CD4-positive, alpha-beta T cell treated with Interleukin-21 for 1 hour (primary cell): ENCODE measurements at places on chromosomes 4 and X.
A peak's percentile ranks its signal among the peaks of the same experiment; 100 is the strongest.

DNA sequence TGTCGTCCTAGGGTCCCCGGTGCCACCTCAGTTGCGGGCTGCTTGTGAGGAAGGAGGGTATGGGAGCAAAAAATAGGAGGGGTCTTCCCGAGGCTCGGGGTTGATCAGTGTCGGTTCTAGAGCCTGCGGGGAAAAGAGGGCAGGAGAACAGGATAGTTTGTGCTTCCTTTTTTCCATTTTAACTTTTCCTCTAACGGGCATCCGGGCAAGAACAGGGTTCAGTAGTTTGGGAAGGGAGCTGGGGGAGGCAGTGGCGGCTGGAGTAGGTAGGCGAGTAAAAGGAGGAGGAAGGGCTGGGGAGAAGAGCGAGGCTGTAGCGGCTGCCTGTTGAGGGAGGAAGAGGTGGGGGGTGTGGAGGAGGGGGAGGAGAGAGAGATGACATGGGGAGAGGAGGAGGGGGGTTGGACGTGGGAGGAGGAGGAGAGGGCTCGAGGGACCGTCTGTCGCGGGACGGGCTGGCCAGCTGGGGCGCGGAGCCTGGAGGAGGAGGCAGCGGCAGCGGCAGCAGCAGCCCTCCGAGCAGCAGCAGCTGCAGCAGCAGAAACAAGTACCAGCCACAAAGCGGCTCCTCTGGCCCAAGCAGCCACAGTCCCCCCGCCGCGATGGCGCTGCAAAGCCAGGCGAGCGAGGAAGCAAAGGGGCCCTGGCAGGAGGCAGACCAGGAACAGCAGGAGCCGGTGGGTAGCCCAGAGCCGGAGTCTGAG, at the start of gene SLC16A2:
SLC16A2 (plus strand) TSS at position 458 of the 704 bp plus-strand sequence; CDS start at position 603, 145 bp downstream.
- DNase-seq: peak; percentile 16

- no peak for DNase-seq
These were observed 154.1 kb downstream of the BANK1 start for GRCh38 chr4:101944649-101945048.

DNA sequence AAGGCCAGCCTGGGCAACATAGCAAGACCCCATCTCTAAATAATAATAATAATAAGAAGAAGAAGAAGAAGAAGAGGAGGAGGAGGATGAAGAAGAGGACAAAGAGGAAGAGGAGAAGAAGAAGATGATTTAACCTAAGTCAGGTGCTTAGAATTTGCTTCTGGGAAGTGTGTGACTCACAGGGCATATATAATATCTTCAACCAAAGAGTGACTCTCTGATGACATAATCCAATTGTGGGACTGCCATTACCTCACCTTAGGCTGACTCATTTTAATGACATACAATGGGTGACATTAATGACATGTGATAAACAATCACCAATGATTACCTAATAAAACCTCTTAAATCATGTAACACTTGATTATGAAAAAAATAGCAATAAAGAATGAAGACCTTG, 32.7 kb upstream of the MBTPS2 start:
- no peak for DNase-seq

- peak; percentile 1 for DNase-seq
These were observed 435.7 kb upstream of the FMR1 start for GRCh38 chrX:147476008-147476407.

GRCh38 chr4:142407596-142407995, 438.5 kb downstream of the INPP4B start:
- DNase-seq: no peak

DNA sequence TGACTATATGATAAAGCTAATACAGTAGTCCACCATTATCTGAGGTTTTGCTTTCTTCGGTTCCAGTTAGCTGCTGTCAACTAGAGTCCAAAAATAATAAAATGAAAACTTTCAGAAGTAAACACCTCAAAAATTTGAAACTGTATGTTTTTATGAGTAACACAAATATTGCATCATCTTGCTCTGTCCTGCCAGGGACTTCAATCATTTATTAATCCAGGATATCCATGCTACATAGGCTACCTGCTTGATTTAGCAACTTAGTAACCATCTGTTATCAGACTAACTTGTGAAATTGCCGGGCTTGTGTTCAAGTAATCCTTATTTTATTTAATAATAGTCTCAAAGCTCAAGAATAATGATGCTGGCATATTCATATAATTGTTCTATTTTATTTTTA, 1537.8 kb upstream of the PABPC4L start:
- no peak for DNase-seq

GRCh38 chrX:102835504-102836146, 101.4 kb upstream of the RAB40AL start:
- peak; percentile 12 for DNase-seq

DNA sequence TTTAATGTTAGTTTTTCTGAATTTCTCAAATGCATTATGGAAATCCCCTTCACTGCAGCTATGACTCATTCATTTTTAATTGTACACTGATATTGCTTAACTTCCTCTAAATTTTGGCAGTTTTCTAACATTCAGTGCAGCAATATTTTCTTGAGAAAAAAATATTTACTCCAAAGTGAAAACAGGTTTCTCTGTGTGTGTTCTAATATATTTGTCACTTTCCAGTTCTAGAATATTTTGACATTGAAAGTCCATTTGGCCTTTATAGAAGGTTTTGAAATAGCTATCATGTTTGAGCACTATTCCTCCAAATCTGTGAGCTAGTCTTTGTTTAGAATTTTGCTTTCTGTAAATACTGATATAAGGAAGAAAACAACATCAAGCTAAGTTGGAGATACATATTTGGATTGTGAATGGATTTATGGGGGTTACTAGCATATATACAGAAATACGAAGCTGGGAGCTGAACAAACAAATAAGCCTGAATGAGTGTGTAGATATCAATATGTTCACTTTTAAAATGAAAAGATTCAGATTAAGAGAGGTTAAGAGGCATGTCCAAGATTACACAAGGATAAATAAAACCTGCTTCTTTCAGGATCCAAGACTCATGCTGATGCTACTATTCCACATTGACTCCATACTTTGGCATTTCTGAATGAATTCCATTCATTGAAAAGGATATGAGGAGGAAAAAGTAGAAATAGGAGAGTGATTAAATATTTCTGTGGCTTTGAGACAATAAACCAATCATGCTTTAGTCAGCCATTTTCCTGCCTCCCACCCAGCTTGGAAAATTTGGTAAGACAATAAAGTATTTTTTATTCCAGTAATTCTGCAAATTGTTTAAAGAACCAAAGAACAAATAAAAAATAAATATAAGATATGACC, 57.3 kb upstream of the SLIT2 start:
- DNase-seq: no peak

- no peak for DNase-seq
These were observed 12.1 kb downstream of the PPP2R3B start for GRCh38 chrX:374596-374995.

GRCh38 chrX:50769389-50770063, 44.5 kb downstream of the SHROOM4 start:
- no peak for DNase-seq

GRCh38 chr4:112861691-112862674, 187.5 kb upstream of the ANK2 start:
- no peak for DNase-seq

- DNase-seq: no peak
These were observed 137.6 kb downstream of the TECRL start for GRCh38 chr4:64271601-64272081.

- no peak for DNase-seq
These were observed 26.5 kb upstream of the RBMX start for GRCh38 chrX:136906921-136907510.

DNA sequence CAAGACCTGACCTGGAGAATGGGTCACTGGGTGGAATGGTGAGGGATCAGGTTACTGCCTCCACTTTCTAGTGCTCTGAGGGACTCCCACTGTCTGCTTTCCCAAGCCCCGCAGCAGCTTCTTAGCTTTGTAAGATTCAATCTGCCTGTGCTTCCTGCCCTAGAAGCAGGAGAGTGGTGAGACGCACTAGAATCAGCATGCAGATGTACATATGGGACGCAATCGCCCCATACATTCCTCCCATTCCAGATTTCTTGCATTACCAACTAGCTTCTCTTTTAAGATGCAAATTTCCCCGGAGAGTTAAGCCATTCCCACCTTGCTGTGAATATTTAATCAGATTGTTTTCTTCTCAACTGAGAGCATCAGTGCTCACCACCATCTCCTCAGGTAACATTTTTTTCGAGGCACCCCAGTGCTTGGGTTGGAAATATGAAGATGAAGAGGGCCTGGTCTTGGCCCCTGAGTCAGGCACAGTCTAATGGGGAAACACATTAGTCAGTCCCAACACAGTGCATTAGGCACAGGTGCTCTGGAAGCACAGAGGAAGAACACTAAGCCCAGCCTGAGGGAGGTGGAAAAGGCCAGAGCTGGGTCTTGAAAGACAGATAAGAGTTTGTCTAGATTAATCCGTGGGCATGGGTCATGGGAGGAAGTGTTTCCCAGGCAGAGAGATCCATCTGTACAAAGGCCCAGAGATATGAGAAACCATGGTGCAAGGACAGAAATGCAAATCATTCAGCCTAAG, 66.7 kb upstream of the PRPS1 start:
- no peak for DNase-seq

DNA sequence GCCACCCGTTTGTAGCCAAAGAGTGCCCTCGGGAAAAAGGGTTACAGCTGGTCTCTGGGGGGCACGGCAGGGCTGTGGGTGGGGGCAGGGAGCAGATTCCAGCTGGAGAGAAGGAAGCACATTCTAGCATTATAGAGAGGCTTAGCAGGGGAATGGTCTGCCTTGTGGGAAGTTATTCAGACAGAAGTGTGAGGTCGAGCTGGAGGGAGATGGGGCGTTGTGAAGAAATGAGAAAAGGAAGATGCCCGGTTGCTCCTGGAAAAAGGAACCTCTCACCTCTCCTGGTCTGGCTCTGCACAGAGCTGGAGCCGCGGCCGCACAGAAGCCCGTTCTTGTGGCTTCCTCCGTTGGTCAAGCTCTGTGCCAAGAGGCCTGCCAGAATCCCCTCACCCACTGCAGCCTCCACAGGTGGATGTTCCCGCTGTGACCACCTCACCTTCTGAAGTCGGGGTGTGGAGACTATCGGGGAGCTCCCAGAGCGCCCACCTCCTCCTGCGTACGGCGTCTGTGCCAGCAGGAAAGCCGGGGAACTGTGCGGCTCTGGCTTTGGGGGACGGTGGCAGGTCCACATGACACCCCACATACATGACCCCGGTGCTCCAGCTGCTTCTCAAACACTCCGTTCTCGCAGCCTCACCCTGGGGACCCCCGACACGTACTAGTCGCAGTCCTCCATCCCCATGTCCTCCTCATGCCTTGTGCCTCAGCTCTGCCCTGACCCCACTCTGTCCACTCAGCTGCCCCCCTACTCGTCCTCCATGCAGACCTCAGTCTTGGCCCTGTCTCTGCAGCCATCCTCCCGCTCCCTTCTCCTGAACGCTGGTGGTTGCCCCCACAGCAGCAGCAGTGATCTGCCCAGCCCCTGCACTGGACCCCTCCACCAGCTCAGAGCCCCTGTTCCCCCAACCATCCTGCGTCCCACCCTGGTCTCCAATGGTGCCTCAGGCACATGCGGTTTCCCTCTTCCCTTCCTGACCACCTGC, 52.2 kb upstream of the HGFAC start:
- no peak for DNase-seq
